HFFc6 (cell line): ENCODE measurements at places on chromosomes 6 and 20.
A peak's percentile ranks its signal among the peaks of the same experiment; 100 is the strongest.

- DNase-seq = no peak
Observed at GRCh38 chr20:37528446-37529213, 954 bp upstream of the BLCAP start.

- DNase-seq = peak; percentile 90
Observed at GRCh38 chr6:27161946-27162603, 85.4 kb upstream of the PRSS16 start.

DNA sequence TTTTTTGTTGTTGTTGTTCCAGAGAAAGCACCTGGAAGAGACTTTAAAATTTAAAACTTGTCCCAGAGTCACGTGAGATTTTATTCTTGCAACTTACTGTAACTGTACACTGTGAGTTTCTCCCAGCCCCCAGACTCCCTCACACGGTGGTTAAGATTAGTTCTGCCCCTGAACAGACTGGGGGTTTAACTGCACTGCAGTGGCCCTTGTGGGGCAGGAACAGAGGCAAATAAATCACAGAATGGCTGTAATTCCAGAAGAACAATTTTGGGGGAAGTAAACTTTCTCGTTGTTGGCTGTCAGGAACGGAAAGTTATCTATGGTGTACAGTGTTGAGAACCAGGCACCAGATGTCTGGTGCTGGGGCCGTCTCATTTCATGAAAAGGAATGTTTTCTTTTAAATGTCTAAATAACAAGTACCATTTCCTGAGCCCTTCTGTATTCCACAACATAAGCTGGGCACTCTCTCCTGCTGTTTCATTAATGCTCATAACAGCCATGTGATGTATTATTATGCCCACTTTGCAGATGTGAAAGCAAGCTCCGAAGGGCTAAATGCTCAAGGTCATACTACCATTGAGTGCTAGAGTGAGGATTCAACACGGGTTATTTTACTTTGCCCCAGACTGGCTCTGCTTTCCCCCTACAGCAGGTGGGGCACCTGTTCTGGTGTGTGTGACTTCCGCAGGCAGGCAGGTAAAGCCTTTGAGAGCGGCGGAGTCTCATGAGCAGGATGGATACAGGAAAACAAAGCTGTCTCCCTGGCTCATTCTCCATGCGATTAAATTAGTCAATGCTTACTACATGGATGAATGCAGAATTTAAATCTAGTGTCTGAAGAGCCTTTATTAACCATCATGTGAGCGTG, 30.5 kb downstream of the CNKSR3 start:
- no peak for DNase-seq

DNA sequence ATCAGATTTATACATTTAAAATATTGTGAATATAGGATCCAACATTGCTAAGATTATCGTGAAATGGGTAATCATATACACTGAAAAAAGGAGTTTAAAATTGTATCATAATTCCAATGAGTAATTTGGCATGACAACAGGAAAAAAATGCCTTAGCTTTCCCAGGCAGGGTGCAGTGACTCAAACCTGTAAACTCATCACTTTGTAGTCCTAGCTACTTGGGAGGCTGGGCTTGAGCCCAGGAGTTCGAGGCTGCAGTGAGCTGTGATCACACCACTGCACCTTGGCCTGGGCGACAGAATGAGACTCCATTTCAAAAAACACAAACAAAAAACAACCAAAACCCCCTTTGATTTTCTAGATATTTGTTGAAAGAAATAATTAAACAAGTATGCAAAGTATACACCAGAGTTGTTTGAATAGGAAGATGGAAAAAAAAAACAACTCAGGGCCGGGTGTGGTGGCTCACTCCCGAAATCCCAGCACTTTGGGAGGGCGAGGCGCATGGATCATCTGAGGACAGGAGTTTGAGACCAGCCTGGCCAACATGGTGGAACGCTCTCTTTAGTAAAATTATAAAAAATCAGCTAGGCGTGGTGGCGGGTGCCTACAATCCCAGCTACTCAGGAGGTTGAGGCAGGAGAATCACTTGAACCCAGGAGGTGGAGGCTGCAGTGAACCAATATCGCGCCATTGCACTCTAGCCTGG, 98.7 kb downstream of the TRERF1 start:
- peak; percentile 71 for DNase-seq

GRCh38 chr20:24361541-24361940, 107.9 kb upstream of the SYNDIG1 start:
- no peak for DNase-seq

DNA sequence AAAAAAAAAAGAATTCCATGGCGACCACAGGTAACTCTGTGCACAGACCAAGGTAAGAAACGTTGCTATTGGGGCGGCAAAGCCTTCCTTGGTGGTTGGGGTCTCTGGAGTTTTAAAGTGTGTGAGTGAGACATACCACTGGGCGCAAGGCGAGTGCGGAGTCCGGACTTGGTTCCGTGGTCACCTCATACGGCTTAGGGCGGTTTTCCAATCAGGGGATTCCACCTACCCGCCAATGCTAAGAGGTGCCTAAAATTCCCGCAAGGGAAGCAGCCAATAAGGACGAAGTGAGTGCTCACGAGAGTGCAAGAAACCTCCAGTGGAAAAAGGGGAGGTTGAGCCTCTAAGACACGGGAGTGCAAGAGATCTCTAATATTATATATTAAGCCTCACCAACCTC, 68.6 kb upstream of the PRSS16 start:
- DNase-seq = no peak

DNA sequence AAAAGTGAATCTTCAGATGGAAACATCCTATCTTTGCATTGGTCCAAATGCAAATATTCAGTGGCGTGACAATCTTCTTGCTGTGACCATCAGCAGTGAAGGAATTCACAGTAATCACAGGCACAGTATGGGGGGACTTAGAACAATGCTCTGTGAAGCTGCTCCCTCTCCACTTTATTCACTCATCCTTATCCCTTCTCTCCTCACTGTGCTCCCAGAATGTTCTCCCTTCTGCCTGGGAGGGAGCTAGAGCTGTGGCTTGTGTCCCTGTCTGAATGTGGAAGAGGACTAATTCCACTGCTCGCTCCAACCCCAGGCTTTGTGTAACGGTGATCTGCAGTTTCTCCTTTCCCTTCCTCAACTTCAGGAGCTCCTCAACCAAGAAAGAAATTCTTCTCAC, 243.7 kb downstream of the ALDH8A1 start:
- no peak for DNase-seq

GRCh38 chr6:71228461-71229041, 60.1 kb upstream of the OGFRL1 start:
- DNase-seq = peak; percentile 21

GRCh38 chr6:40425192-40425919, 161.8 kb downstream of the LRFN2 start:
- no peak for DNase-seq

GRCh38 chr6:143279385-143279784, 171.1 kb downstream of the ADAT2 start:
- no peak for DNase-seq

- DNase-seq = no peak
Observed at GRCh38 chr6:168602576-168602975, 161.6 kb downstream of the SMOC2 start.

- DNase-seq = no peak
Observed at GRCh38 chr20:58990651-58991445, 9.8 kb downstream of the NELFCD start.

GRCh38 chr6:146029573-146030184, 817 bp downstream of the GRM1 start:
- DNase-seq = no peak

- peak; percentile 96 for DNase-seq
Observed at GRCh38 chr20:1813101-1813529, 82.1 kb upstream of the SIRPA start.

DNA sequence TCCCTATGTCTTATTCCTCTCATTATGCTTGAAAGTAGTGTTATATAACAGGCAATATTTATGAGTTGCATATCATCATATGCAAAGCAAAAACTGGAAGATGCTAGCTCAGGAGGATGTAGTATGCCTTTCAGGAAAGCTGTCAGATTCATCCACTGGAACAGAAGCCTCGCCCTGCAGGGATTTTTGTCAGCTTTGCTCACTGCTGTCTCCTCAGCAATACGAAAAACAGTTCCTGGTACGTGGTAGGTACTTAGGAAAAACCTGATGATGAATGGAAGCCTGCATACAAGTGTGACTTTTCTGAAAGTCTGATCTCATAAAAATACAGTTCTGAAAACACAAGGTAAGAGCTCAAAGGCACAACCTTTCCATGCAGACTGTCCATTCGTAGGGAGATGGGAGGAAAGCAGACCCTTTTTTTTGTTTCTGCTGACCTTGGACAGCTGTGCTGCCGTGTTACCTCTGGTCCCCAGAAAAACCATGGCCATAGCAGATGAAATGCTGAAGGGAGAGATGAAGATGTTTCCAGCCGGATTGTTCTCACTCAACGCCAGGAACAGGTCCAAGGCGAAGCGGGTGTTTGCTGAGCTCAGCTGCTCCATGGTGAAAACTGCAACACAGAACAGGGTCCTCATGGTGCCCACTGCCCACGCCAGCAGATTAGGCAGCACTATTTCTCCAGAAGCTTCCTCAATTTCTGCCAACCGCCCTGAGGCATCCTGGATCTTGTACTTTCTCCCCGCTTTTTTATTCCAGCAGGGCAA, 1.5 kb downstream of the SERPINB1 start:
- DNase-seq = peak; percentile 26

- no peak for DNase-seq
Observed at GRCh38 chr6:84772428-84773132, 8.2 kb upstream of the TBX18 start.

DNA sequence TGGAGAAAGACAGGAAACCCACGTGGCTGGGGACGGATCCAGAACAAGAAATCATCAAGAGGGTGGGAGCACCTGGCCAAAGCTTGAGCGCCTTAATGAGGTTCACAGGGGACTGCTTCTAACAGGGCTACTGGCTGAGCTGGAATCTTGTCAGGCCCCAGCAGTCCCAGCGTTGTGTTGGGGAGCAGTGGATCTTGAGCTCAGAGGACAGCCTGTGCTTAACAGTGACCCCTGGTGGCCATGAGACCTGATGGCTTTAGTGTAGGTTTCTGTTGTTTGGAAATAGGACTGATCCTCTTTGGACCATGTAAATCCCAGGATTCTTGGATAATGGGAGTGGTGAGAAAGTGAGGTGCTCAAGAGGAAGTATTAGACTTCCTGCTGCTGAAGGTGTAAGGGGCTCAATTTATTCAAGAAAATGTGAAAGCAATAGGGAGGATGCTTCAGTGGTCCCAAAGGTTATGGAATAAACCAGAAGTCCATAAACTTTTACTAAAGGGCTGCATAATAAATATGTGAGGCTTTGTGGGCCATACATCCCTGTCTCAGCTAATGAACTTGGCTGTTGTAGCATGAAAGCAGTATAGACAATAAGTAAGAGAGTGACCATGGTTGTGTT, 216.2 kb downstream of the NFATC2 start:
- peak; percentile 32 for DNase-seq
